ENCODE measurements at places on chromosomes 3 and 15.

- DNase-seq, result no peak
These were observed 1.6 kb upstream of the CALML4 start for GRCh38 chr15:68206711-68207151.

DNA sequence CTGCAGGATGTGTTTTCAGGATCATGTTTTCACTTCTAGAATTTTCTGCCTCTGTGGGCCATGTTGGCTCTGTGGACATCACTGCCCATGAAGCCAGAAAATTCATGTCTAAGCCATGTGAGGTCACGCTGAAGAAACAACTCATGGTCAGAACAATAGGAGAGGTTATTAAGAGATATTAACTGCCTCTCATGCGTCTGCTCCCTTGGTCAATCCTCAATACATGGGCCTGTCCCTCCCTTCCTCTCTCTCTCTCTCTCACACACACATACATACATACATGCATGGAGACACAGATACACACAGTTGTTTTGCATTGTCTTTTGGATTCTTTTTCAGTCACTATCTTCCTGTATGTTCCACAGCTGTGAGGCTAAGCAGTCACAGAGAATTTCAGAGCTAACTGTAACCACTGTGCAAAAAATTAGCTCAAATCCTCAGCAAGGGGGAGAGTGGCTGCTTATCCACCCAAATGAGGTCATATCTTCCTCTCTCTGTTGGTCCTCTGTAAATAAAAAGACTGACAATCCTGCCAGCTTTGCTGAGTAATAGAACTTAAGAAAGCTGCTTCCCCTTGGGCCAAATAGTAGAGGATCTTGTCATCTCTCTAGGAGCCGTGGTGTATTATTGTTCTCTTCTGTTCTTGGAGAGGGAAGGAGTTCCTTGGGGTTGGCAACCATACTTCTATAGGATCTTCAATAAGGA lies 45.6 kb downstream of the LRTM1 start:
- peak; percentile 95 for DNase-seq

DNA sequence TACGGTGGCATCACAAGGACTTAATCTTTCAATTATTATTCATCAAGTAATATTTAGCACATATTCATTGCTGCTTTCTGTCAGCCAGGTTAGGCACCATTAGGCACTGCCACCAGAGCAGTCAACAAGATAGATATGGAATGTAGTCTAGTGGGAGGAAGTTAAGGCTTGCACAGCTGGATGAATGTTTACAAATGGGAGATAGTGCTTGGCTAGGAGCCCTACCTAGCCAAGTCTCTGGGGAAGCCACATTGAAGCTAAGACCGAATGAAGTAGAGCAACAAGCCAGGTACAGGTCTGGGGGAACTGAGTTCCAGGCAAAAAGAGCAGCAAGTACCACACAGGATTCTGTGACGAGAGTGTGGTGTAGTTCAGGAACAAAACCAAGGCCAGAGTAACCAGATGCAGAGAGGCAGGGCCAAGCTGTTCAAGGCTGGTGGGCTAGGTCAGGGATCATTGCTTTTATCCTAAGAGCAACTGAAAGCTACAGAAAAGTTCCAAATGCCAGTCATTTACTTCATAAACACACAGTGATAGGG lies 33.4 kb upstream of the SCAANT1 start:
- DNase-seq, result no peak

GRCh38 chr3:73500321-73500720 lies 124.4 kb downstream of the PDZRN3 start:
- DNase-seq, result no peak

DNA sequence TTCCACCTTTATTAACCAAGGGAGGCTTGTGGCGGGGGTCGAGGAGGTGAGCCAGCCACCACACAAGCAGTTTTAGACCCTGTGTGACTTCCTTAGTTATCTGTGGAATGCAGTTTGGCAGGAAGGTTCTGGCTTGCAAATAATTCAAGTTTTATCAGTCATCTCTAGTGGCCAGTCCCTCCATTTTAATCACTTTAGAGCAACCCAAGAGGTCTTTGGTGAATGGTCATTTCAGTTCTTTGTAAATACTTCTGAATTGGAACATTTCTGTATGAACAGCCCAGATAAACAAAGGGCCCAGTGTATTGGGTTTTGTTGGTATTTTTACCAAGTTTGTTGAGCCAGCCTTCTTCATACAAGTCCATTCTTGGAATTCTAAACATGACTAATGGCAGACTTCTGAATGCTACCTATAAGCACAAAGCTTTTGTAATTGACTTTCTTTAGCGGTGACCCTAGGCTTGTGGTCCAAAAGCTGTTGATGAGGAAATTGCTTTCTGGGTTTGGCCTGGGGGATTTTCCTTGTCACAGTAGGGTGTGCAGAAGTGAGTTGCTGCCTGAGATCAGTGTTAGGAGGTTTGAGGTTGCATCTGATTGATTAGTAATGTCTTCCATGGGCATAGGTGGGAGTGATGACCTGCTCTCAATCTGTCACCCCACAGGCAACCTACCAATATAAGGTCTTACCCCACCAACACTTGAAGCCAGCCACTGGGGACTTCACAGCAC lies 193.3 kb upstream of the TOPAZ1 start:
- no peak for DNase-seq

DNA sequence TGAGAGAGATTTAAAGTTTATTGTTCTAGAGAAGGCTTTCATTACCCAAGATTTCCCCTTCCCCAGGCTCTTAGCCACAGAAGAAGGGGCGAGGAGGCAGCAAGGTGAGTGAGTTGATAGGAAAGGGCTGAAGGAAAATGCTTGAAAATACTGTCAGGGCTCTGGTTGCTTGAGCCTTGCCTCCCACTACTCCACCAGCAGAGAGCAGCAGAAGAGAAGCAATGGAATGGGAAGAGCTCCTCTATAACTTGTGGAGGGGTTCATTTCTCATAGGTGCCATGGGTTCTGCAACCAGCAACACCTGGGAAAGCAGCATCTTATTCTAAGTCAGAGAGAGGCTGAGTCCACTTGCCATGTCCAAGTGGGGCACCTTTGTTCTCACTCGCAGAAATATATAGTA lies 184.0 kb upstream of the CNTN6 start:
- DNase-seq, result no peak

DNA sequence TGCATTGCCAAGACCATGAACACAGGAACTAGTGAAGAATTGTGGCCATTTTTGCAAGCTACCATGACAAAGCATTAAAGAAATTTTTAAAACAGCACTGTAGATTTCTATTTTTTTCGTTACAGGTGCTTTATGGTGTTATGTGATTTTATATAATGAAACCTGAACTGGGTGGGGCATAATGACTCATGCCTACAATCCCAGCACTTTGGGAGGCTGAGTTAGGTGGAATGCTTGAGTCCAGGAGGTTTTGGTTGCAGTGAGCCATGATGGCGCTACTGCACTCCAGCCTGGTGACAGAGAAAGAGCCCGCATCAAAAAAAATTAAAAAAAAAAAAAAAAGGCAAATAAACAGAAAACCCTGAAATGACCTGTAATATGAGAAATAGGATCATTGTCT lies 846.7 kb downstream of the EPHA3 start:
- no peak for DNase-seq

GRCh38 chr3:117754841-117755240 lies 1045.3 kb downstream of the TUSC7 start:
- DNase-seq, result no peak

GRCh38 chr15:84659904-84660781 lies 2.1 kb upstream of the NMB start:
- DNase-seq, result no peak

DNA sequence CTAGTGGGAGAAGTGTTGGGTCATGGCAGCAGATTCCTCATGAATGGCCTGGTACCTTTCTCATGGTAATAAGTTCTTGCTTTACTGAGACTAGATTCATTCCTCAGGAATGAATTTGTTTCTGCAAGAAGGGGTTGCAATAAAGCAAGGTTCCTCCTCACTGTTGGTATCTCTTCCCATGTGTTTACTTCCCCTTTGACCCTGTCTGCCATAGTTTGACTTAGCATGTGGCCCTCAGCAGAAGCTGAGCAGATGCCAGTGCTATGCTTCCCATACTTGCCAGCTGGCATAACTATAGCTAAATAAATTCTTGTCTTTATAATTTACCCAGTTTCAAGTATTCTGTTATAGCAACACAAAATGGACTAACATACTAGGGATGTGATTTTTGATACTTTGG lies 163.6 kb upstream of the COL8A1 start:
- DNase-seq, result no peak

GRCh38 chr3:130424837-130425236 lies 79.4 kb downstream of the COL6A5 start:
- DNase-seq, result no peak

- DNase-seq, result no peak
These were observed 347.8 kb downstream of the MFSD1 start for GRCh38 chr3:159149633-159150032.

DNA sequence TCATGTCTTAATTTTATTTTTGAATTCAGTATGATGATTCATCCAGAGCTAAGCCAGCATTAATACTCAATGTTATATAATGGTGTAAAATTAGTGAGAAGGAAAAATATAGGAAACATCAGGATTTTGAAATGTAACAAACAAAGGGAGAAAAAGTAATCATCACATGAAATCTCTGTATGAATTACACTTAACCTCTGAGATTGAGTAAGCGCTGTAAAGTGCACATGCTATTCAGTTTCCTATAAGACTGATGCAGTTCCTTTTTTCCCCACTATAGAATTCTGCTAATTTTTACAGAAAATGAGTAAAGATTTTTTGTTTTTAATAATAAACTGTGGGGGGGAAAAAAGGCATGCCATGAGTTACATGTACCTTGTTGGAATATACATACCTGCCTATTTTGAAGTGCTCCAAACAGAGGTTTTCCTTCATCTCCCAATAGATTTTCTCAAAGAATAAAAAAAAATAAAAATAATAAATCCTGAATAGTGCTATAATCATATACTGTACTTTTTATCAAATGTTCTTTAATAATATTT lies 64.0 kb upstream of the TTBK2 start:
- DNase-seq, result no peak

DNA sequence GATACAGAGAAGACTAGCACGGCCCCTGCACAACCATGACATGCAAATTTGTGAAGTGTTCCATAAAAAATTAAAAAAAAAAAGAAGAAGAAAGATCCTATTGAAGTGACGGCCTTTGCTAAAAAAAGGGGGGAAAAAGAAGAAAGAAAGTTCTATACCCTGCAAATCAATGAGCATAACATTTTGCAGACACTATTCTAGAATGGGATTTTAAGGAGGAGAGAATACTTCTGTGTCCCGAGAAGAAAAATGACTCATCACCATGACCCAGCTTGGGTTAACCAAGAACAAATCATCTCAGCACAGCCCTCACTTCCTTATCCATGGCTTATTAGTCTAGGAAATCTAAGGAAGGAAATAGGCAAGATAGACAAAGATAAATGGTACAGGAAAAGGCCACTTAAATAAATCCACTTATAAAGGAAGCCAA lies 7.4 kb upstream of the SH3BP5 start:
- DNase-seq, result no peak

- no peak for DNase-seq
These were observed 28.3 kb downstream of the RPLP1 start for GRCh38 chr15:69480932-69481331.

DNA sequence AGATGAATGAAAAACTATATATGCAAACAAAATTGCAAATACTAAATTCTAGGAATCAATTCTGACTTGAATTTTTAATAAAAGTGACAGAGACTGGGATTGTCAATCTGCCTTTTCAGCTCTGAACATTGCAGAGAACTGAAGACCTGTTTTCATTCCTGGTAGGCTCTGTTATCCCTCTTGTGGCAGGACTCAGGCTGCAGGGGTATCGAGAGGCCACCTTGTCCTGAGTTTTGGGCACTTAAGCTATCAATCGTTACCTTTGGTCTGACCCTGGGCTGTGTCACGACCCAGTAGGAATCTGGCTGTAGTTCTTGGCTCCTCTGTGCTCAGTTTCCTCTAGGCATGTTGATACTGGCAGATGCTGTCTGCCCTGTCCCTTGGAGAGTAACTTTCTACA lies 238.0 kb downstream of the CACNA2D3 start:
- DNase-seq, result no peak

DNA sequence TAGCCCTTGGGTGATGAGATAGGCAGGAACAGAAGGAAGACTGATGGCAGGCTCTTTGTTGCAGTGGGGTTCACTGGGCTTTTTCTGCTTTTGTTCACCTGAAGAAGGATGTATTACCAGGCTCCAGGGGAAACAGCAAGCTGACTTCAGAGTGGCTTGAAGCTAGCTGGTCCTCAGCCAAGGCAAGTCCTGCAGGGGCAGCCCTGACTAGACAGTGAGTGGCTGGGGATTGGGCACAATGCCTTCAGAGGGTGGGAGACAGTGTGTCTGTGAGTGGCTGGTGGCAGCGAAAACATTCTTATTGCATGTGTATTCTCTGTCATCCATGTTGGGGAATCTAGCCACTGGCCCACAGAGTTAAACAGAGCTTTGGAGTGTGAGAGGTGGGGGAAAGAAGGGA lies 2.3 kb upstream of the TEX264 start:
- no peak for DNase-seq

GRCh38 chr15:100020614-100021013 lies 287.4 kb upstream of the LYSMD4 start:
- DNase-seq, result no peak

GRCh38 chr15:29857221-29857789 lies 35.0 kb upstream of the TJP1 start:
- DNase-seq, result no peak

- no peak for DNase-seq
These were observed 30.1 kb downstream of the SCN11A start for GRCh38 chr3:39021465-39022285.

DNA sequence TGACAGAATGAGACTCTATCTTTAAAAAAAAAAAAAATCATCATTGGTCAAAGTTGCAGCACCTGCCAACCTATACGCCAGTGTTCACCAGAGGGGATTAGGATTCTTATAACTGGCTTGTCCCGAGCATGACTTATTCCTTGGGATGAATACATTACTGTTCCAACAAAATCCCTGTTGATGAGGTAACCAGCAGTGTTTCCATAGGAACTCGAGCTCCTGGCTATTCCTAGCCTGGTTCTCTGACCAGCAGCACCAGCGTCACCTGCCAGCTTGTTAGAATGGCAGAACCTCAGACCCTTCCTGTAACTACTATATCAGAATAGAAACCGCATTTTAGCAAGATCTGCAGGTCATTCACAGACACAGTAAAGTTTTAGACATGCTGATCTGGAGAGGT lies 364.4 kb downstream of the PTPRG start:
- no peak for DNase-seq

DNA sequence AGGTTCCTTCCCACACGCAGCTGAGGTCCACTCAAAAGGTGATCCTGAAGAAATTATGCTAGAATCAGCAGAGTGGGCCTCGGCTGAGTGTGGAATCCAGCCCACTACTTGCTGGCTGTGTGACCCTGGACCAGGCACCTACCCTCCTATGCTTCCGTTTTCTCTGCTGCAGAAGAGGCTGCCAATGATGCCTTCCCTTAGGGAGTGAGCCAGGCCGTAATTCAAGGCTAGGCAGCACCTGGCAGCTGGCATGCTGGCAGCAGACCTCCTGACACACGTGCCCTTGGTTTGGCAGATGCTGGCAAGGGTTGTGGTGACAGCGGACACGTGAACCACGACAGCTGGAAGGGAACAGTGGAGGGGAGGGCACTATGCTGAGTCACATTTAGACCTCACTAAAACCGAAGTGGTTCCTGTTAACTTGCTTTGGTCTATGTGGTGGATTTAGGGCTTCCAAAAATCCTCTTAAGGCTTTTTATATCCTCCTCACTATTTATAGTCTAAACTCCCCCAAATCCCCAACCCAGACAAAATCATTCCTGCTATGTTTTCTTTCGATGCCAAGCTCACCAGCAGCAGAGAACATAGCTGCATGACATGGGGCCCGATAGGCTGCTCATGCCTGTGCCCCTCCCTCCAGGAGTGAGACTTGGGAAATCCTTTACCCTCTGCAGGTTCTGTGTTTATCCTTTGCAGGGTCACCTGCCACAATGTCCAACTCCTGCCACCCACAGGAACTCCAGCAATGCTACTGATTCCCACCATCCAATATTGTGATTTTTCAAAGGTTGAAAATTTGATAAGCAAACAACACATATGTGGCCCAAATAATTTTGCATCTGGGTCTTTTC lies 10.6 kb upstream of the PCSK6 start:
- DNase-seq, result no peak

Measured in BJ (cell line).